Mesenchymal stem cell (in vitro differentiated cells and primary cell): ENCODE measurements at places on chromosomes 7 and 10.
A peak's percentile ranks its signal among the peaks of the same experiment; 100 is the strongest.

DNA sequence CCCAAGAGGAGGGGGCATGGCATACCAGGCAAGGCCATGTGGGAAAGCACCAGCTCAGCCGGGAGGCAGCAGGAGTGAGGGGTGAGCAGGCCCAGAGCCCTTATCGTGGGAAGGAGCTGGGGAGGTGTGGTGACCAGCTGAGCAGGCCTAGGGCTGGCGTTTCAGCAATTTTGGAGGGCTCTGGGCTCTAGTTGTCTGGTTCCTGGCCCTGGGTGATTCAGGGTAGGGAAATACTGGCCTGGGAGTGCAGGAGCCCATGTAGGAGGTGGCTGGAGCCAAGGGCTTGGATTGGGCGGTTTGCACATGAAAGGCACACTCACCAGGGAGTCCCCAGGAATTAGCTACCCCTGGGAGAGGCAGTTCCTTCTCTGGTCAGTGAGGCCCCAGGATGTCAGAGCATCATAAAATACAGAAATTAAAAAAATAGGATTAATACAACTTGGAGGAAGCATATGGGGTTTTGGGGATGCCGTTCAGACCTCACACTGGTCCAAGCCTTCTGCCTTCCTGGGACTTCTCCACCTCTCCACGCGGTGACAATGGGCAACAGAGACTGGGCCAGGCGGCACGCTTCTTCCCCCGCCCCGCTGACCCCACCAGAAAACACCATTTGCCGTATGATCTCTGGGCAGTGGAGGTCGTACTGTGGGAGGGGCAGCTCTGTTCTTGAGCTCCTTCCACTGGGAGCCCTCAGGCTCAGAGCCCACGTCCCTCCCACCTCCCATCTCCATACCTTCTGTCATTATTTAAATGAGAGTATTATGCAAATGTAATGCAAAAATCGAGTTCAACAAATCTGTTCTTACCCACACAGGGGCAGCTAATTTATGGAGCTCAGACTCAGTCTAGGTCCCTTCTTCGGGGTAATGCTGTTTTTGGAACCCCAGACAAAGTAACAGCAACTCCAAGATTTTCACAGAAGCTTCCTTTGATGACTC is 133.0 kb upstream of the FAM20C start:
- H3K27me3 ChIP-seq: peaks cover 14% of the 10 kb centered on the region
- H3K4me3 ChIP-seq: no peak overlapping the region
- no peaks in the 10 kb centered on the region for H3K36me3 ChIP-seq
- no peak overlapping the region for H3K27ac ChIP-seq
- H3K4me1 ChIP-seq: no peaks in the 10 kb centered on the region

DNA sequence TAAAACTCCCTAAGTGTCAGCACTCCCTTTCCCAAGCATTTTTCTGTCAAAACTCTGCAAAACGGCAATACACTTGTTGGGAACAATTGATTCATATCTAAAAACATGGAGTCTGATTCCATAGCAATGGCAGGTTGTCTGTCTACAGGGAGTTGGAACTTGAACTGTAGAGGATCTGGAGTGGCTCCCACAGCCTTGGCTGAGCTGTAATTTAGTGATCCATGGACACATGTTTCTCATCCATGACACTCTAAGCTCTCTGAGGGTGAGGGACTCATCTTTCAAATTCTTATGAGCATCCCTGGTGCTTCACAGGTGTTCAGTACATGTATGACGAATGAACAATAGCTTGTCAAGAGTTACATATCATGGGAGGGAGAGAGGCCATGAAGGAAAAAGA is 466.1 kb downstream of the GRID1 start:
- H3K27ac ChIP-seq: no peak overlapping the region
- no peaks in the 10 kb centered on the region for H3K36me3 ChIP-seq
- H3K4me1 ChIP-seq: no peaks in the 10 kb centered on the region
- H3K27me3 ChIP-seq: no peaks in the 10 kb centered on the region
- H3K4me3 ChIP-seq: no peak overlapping the region

DNA sequence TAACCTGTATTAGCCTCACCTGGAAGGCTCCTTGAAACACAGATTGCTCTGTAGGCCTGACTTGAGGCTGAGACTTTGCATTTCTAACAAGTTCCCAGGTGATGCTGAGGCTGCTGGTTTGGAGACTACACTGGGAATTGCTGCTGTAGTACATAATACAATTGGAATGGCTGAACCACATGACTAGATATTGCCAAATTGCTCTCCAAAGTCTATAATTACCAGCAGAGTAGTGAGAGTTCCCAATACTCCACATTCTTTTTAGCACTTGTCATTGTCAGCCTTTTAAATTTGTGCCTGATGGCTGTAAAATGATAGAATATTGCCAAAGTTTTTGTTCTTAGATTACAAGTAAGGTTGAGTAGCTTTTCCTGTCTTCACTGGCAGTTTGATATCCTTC is 39.9 kb downstream of the PLEKHA8 start:
- H3K27me3 ChIP-seq: no peaks in the 10 kb centered on the region
- H3K27ac ChIP-seq: peak overlapping the region; percentile 28
- no peak overlapping the region for H3K4me3 ChIP-seq
- peak; percentile 81 for DNase-seq
- peaks cover 2% of the 10 kb centered on the region for H3K4me1 ChIP-seq
- peaks cover 33% of the 10 kb centered on the region for H3K36me3 ChIP-seq

DNA sequence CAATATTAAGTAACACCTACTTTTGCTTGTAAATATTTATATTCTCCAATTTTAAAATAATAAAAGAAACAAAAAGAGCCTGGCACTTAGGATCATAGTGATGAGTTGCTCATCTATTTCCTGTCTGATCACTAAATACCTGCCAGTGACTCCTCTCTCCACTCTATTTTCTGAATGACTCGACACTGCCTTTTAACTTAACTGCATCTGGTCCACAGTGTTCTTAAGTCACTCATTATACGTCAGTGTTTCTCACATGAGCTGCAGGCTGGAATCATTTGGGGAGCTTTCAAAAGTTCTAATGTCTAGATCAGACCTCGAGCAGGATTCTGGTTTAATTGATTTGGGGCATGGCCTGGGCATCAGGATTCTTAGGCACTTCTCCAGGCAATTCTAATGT is 78.0 kb upstream of the AGBL3 start:
- H3K4me1 ChIP-seq: peaks cover 1% of the 10 kb centered on the region
- DNase-seq: peak; percentile 45
- no peaks in the 10 kb centered on the region for H3K27me3 ChIP-seq
- no peak overlapping the region for H3K27ac ChIP-seq
- H3K4me3 ChIP-seq: no peak overlapping the region

GRCh38 chr7:3109311-3109915 is 65.7 kb upstream of the CARD11 start:
- H3K4me1 ChIP-seq: no peaks in the 10 kb centered on the region
- H3K27ac ChIP-seq: no peak overlapping the region
- H3K36me3 ChIP-seq: no peaks in the 10 kb centered on the region
- peaks cover 4% of the 10 kb centered on the region for H3K27me3 ChIP-seq
- no peak overlapping the region for H3K4me3 ChIP-seq

DNA sequence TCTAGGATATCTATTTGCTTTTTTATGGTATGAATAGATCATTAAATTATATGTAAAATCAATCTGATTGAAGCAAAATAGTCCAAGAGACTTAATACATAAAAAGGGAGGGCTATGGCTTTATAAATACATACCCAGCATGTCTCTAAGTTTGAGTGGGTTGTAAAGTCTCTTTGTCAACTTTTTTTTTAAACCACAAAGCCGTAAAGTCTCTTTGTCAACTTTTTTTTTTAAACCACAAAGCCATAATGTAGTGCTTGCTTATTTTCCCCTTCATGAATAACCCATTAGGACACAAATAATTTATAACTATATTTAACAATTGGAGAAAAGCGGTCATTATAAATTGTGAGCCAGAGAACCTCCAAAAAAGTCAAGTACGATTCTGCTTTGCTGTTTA is 5.7 kb downstream of the HECTD2 start:
- no peaks in the 10 kb centered on the region for H3K36me3 ChIP-seq
- DNase-seq: peak; percentile 36
- peaks cover 4% of the 10 kb centered on the region for H3K4me1 ChIP-seq
- no peak overlapping the region for H3K27ac ChIP-seq

DNA sequence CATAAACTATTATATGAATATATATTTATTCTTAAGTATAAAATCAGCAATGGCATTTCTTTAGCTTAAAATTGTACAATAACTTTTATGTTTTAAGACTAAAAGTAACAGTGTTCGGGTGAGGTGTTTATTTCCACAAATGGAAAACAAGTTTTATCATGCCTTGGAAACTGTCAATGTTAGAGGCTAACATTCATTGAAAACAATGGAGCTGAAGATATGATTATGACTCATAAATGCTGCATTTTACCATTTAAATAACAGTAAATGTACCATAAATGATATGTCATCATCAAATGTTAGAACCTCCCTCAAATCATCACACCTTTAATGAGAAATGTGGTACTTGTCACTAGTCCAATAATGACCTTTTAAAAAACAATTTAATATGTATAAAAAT is 897.3 kb downstream of the PCDH15 start:
- no peaks in the 10 kb centered on the region for H3K4me1 ChIP-seq
- no peak overlapping the region for H3K27ac ChIP-seq
- no peaks in the 10 kb centered on the region for H3K27me3 ChIP-seq
- DNase-seq: no peak
- no peaks in the 10 kb centered on the region for H3K36me3 ChIP-seq
- H3K4me3 ChIP-seq: no peak overlapping the region

DNA sequence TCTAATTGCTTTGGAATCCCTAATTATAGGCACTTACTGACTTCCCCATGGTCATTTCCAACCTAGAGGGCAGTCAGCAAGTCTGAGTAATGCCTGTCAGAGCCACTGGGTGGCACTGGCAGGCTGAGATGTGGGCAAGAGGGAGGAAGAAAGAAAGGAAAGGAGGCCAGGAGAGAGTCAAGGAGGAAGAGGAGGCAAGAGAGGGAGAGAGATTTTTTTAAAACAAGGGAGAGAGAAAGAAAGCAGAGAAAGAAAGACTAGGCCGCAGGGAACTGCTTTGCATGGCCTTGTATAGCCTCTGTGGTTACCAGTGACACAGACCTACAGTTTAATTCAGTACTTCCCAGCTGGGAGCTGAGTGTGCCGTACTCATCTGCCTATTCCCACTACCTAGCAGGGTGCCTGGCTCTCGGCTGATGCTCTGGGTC is 210.4 kb upstream of the ADO start:
- no peak overlapping the region for H3K4me3 ChIP-seq
- no peaks in the 10 kb centered on the region for H3K36me3 ChIP-seq
- no peak overlapping the region for H3K27ac ChIP-seq

DNA sequence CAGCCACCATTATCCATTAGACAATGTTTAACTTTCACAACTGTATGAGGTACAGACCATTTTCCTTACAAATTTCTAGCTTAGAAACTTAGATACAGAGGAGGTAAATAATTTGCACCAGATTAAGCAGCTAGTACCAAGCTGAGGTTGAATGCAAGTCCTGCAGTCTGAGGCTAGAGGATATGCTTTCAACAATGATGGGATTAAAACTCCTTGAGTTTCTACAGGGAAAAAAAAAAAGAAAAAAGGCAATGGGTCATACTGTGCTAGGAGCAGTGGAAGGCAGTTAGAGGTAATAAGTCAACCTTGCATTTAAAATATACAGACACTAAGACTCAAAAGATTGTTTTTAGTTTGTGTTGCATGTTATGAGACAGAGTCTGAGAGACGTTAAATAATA is 86.5 kb downstream of the SEMA3A start:
- no peaks in the 10 kb centered on the region for H3K27me3 ChIP-seq
- no peak for DNase-seq
- H3K4me1 ChIP-seq: no peaks in the 10 kb centered on the region
- no peaks in the 10 kb centered on the region for H3K36me3 ChIP-seq
- H3K27ac ChIP-seq: no peak overlapping the region
- no peak overlapping the region for H3K4me3 ChIP-seq

- no peaks in the 10 kb centered on the region for H3K4me1 ChIP-seq
- H3K27me3 ChIP-seq: peaks cover 16% of the 10 kb centered on the region
- H3K36me3 ChIP-seq: peaks cover 13% of the 10 kb centered on the region
- no peak overlapping the region for H3K4me3 ChIP-seq
These were observed 7.5 kb downstream of the MYO1G start for GRCh38 chr7:44971188-44971901.

DNA sequence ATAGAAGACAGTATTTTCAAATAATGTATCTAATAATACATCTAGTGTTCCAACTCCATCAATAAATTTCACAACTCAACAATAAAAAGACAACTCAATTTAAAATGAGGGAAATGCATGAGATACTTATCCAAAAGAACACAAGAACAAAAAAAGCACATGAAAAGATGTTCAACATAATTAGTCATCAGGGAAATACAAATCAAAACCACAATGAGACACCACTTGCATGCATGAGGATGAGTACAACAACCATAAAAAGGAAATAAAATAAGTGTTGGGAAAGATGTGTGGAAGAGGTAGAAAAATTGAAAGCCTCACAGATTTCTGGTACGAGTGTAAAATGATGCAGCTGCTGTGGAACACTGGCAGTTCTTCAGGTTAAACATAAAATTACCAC is 111.6 kb upstream of the PTPRZ1 start:
- H3K36me3 ChIP-seq: no peaks in the 10 kb centered on the region
- H3K4me3 ChIP-seq: no peak overlapping the region
- no peak for DNase-seq
- no peak overlapping the region for H3K27ac ChIP-seq
- H3K27me3 ChIP-seq: no peaks in the 10 kb centered on the region

GRCh38 chr10:6986927-6987326 is 406.9 kb upstream of the PRKCQ start:
- H3K27me3 ChIP-seq: no peaks in the 10 kb centered on the region
- H3K27ac ChIP-seq: no peak overlapping the region
- no peak overlapping the region for H3K4me3 ChIP-seq
- no peaks in the 10 kb centered on the region for H3K36me3 ChIP-seq
- no peak for DNase-seq
